Activated T-cell treated with anti-CD3 and anti-CD28 coated beads for 4 hours (primary cell): ENCODE measurements at places on chromosomes 11 and 22.

DNA sequence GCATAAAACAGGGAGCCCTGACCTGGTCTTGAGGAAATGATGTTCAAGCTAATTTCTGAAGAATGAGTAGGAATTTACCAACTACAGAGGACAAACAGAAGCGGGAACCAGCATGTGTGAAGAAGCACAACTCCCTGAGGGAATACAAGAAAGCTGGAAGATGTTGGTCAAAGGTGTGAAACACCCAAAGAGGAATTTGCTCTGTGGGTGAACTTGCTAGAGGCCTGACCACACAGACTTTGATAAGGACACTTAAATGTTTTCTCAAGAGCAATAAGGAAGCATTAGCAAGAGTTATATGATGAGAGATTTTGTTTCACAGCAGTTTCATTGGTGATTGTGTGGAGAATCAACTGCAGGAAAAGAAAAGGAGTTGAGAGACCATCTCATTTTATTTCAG lies 17.6 kb downstream of the SLC5A12 start:
- DNase-seq: no peak

DNA sequence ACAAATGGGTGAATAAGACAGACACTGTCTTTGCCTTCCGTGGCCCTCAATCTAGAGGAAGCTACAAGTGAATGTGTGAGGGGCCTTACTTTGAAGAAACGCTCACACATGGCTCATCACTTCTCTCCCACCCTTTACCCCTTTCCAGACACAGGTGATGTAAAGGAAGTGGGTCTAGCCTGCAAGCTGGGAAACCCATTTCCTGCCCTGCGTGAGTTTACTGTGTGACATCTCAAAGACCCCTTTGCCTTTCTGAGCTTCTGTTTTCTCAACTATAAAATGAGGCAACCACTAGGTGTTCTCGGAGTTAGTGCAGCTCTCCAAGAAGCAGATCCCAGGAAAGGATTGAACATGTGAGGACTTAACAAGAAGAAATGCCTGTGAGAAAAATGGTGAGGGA lies 43.1 kb upstream of the LMO2 start:
- DNase-seq: no peak

DNA sequence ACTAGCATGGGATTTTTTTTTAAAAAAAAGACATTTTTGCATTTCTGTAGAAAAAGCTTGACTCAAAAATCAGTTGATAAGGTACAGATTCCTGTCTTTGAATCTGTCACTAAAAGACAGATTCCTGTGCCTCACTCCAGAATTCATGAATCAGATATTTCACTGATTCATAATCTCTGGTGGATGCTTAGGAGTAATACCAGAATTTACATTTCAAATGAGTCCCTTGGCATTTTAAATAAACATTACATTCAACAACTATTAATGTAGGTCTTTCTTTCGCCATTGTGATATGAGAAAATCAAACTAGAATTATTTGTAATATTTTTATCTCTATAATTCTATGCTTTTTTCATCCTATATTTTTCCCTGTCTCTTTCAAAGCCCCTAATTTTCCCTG lies 128.3 kb downstream of the APIP start:
- no peak for DNase-seq

DNA sequence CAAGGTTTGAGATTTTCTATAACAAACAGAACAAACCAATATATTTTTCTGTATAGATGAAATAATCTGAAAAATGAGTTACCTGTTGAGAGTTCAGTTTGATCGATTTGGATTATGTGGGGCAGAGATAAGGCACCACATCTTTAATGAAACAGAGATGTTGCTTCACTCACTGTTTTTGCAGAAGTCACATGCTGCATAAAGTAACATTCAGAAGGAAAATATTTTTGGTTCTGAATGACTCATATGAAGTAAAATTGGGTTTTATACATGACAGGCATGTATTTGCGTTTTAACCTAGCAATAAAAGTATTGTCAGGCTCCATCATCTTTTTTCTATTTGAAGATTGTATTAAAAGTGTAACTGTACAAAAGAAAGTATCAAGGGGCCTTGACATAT lies 77.8 kb downstream of the BBOX1 start:
- DNase-seq: no peak

DNA sequence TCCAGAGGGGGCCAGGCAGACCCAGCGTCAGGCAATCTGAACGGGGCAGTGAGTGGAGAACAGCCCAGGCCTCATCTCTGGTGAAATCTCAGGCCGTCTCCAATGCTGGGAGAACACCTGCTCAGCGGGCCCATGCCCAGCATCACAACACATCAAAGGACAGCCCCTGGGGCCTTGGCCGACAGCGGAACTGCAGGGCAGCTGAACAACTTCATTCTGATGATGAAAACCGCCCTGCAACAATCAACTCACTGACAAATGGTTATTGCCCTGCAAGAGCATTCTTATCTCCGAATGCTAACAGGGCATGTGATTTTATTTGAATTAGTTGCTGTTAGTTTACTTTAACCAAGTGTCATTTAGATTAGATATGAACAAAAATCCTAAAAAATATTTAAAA lies 14.6 kb downstream of the CELSR1 start:
- DNase-seq: no peak

DNA sequence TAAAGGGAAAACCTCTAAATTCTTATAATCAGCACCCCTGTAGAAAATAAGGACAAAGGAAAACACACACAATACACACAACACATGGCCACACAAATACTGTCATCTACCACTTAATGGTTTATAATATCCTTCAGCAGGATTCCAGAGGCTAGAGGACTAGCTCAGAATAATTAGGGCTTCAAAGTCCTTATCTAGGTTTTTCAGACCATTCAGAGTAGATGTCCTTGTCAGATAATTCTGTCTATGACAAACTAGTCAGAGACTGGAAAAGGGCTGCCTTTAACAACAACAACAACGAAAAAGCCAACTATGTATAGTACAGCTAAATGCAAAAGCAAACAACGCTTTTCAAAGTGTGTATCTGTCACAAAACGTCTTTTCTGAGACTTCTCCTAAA lies 456.5 kb upstream of the CNTN5 start:
- no peak for DNase-seq

- DNase-seq: no peak
Measured at GRCh38 chr11:61851113-61851899, 23.2 kb downstream of the FADS2 start.

DNA sequence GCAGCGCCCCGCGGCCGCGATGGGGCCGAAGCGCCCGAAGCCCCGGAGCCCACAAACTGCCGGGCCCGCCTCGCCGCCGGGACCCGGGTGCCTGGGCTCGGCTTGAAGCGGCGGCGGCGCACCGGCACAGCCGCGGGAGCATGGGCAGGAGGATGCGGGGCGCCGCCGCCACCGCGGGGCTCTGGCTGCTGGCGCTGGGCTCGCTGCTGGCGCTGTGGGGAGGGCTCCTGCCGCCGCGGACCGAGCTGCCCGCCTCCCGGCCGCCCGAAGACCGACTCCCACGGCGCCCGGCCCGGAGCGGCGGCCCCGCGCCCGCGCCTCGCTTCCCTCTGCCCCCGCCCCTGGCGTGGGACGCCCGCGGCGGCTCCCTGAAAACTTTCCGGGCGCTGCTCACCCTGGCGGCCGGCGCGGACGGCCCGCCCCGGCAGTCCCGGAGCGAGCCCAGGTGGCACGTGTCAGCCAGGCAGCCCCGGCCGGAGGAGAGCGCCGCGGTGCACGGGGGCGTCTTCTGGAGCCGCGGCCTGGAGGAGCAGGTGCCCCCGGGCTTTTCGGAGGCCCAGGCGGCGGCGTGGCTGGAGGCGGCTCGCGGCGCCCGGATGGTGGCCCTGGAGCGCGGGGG lies 346 bp downstream of the FJX1 start:
- DNase-seq: peak; percentile 6

DNA sequence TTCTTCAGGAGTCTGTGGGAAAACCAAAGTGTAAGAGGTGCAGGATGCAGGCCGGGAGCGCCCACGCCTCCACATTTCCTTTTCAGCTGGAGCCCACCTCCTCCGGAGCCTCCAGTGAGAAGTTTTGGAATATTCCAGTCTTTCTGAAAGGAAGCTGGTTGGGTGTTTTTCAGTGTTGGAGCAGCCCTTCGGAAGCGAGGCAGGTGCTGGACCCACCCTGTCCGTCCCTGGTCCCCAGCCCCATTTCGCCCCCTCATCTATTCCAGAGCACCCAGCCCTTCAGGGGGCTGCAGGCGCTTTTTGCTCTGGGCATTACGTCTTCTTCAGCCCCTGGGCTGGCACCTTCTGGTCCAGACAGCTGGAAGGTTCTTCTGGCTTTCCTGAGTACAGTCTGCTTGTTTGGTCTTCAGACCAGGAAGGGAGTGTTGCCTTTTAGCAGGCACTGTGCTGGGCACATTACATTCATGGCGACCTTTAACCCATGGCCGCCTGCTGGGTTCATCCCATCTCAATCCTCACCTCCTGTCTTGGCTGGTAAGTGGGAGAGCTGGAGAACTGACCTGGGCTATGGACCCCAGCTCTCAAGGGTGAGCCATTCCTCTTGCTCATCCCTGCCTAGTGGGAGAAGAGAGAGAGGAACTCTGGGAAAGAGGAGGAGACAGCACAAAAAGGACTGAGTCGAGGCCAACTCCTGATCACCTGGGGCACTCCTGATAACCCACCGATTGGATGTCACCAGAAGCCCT lies 710 bp upstream of the THY1 start:
- DNase-seq: no peak

DNA sequence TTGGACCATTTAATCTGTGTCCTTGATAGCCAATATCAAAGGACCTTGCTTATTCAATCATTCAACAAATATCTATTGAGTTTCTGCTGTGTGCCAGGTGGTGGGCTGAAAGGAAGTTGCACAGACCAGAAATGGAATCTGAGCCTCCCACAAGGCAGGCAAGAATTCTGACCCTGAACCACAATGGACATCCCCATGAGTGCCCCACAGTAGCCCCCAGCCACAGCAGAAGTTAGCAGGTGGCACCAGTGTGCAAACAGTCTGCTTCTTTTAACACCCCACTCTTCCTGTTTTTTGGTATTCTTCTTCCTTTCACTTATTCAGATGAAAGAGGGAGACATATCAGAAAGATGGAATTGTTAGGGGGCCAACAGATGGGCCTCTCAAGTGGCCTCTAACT lies 12.2 kb upstream of the SERPING1 start:
- no peak for DNase-seq

- no peak for DNase-seq
Measured at GRCh38 chr11:44243595-44244343, 66.2 kb downstream of the ALX4 start.

- no peak for DNase-seq
Measured at GRCh38 chr11:9714272-9714940, 50.5 kb downstream of the SWAP70 start.

GRCh38 chr22:20026996-20027601 lies 6.2 kb downstream of the TANGO2 start:
- DNase-seq: no peak

GRCh38 chr11:60790726-60791125 lies 5.6 kb downstream of the MS4A10 start:
- no peak for DNase-seq

DNA sequence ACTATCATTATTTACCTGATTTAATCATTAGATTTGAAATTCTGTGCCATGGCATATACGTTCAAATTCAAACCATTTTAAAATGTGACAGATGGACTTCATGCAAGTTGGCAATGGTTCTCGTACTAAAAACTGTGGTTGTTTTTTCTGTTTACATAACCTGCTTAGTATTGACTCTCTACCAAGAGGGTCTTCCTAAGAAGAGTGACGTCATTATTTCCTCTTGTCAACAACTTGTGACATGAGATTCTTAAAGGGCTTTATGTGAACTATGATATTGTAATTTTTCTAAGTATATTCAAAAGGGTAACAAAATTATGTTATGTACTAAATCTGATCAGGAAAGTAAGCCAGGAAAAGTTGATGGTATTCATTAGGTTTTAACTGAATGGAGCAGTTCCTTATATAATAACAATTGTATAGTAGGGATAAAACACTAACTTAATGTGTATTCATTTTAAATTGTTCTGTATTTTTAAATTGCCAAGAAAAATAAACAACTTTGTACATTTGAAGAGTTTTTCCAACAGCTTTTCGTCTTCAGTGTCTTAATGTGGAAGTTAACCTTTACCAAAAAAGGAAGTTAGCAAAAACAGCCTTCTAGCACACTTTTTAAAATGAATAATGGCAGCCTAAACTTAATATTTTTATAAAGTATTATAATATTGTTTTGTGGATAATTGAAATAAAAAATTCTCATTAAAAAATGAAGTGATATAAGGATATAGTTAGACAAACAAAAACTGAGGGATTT lies 87.0 kb downstream of the GRK3 start:
- no peak for DNase-seq

GRCh38 chr11:101583251-101584128 lies at the start of gene TRPC6:
TRPC6 (minus strand) TSS chr11:101584007; CDS start chr11:101583503, 504 bp downstream.
- DNase-seq: no peak

DNA sequence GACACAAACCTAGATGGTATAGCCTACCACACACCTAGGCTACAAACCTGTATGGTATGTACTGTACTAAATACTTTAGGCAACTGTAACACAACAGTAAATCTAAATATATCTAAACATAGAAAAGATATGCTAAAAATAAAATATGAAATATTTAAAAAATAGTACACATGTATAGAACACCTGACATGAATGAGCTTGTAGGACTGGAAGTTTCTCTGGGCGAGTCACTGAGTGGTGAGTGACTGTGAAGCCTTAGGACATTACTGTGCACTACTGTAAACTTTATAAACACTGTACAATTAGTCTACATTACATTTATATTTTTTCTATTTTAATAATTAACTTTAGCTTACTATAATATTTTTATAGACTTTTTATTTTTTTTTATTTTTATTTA lies 1301.3 kb downstream of the FAM181B start:
- DNase-seq: no peak

GRCh38 chr22:43891360-43892182 lies at the start of gene PNPLA5:
PNPLA5 (minus strand) TSS chr22:43892013; CDS start chr22:43891880, 133 bp downstream.
- DNase-seq: peak; percentile 6

GRCh38 chr11:57278721-57279095 lies 41.7 kb upstream of the APLNR start:
- DNase-seq: no peak

DNA sequence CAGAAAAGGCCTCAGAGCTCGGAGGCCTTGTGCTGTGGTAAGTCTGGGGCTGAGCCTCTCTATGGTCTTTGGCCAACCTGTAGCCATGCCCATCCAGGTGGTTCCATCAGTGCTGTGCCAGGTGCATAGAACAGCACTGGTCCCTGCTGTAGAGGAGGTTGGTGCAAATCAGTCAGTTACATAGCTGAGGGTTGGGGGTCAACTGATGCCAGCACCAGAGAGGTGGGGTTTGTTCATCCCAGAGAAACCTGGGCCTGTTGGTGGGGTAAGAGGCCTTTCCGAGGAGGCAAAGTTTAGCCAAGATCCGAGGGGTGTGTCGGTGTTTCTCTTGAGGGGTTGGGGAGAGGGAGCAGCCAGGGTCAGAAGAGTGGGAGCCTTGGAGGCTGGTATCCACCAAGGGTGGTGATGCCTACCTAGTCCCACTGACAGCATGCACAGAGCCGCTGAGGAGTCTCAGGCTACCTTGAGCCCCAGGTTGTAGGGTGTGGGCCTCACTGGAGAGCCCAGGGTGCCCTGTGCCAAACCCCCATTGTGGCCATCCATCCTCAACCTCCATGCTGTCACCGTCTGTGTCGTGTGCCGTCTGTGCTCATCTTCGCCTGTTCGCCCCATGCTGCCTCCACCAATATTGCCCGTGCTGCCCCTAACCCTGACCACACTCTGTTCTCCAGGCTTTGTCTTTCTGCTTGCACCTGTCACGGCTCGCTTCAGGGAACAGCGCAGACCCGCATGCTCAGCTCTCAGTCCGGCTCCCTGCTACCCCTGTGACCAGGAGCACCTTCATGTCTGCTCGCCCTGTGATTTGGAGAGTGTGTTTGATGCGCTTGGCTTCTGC lies 78.7 kb upstream of the SUSD2 start:
- no peak for DNase-seq
